Lower leg skin (tissue), 4 donors: ENCODE measurements at places on chromosomes 5 and 9. TPM values are rescaled to one million over a fixed set of nuclear protein-coding genes. Genes with fewer than 3 reads are reported as not detected.
A peak's percentile ranks its signal among the peaks of the same experiment; 100 is the strongest.

Gene TOMM5
- 74.6 TPM for total RNA-seq

Gene FASTKD3
- total RNA-seq: 7.3 TPM

Gene IL33
- 6.3 TPM for total RNA-seq

Gene GPR150
- 1.6 TPM for total RNA-seq

Gene ARL10
- 11.6 TPM for total RNA-seq

Gene IFNA1
- total RNA-seq: not detected

Gene SGCD
- 0.53 TPM for total RNA-seq

Gene PPIC
- total RNA-seq: 15.2 TPM

Gene GLE1
- 32.7 TPM for total RNA-seq

Gene TMEM215
- not detected for total RNA-seq

Gene DELE1
- total RNA-seq: 47.2 TPM

DNA sequence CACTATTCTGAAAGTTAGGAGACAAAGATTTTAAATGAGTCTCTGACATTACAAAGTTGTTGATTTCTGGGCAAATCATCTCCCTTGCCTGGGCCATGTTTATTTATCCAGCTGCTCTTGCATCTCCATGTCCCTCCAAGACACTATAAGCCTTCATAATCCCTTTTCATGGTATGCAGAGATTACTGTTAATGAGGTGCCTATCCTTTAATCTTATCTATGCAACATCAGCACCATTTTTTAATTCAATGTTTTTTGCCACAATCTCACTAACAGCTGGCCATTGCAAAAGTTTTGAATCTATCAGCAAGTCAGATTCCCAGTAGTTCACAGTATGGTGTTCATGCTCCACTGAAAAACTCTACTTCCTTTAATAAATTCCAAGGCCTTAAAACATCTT is 108.5 kb upstream of the PTPRD start:
- DNase-seq: no peak

DNA sequence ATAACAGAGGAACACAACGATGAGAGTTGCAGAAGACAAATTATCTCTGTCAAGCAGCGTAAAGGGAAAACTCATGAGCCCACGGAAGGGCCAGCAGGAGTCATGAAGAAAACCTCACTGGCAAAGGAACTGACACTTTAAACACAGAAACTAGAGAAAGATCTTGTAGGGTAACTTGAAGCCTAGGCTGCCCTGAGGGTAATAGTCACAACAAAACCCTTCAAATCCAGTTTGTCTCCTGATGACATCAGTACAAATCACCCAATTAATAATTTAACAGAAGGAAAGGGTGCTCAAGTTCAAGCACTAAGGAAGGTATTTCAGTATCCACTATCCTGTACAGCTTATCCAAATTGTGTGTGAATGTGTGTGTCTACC is 549.1 kb downstream of the MTRR start:
- DNase-seq: no peak

- no peak for DNase-seq
Observed at GRCh38 chr5:96312383-96312782, 120.7 kb downstream of the PCSK1 start.

DNA sequence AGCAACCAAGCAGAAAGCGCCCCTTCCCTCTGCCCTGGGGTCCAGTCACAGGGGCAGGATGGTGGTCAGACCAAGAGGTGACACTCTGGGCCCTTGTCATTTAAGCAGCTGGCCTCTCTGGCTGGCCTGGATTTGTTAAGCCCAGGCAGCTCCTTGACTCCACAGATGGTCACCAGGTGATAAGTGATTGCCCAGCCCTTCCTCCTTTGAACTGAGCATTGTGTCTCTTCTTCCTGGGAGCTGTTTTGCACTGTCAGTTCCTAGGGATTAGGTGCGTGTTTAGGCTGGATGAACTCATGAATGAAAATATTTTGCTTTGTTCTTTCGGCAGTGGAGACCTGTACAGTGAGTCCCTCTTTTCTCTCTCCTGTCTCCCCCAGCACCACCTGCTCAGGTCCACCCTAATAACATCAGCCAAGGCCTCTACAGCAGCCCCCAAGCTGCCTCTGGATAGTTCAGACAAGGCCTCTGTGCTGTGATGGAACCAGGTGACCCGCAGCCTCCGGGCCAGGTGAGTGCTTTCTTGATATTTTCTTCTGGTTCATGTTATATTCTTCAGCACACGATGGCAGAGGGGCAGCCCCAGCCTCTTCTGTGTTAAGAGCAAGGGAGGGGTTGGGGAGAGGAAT is 139.7 kb upstream of the PITX1 start:
- DNase-seq: no peak

- no peak for DNase-seq
Observed at GRCh38 chr5:76169146-76169905, 86.1 kb downstream of the SV2C start.

- no peak for DNase-seq
Observed at GRCh38 chr5:115815693-115816225, 700 bp downstream of the CDO1 start.

DNA sequence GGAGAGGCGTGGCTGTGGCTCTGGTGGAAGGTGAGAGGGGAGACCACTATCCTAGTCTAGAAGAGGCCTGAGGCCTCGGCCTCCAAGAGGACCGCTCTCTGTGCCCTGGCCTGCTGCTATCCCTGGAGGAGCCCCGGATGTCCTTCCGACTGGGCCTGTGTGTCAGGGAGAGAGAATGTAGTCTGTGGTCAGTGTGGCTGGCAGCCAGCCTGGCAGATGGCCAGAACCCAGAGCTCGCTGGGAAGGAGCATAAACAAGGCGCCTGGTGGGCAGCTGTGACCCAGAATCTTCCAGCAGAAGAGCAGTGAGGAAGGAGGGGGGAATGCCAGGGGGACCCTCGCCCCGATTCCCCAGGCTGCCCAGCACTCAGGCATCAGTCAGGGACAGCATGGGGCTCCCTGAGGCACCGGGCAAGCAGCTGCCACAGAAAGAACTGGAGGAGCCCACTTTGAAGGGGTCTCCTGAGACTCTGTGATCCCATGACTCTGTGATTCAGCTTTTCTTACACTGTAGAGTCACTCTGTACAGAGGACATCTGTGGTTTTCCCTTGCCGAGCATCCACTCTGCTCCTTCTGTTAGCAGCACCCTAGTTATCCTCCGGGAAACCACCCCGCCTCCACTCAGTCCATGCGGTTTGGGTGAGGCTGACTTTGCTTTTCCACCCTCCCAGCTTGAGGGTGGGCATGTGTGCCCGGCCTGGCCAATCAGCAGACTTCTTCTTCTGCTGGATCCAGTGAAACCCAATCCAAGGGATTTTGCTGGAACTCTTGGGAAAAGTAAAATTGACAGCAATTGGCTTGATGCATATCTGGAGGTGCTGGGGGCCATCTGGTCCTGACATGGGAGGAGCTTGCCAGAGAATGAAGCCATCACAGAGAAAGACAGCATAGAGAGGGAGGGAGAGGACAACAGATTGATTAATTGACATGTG is 46.2 kb upstream of the PWWP2A start:
- peak; percentile 75 for DNase-seq

GRCh38 chr9:17082343-17083064 is 52.3 kb upstream of the CNTLN start:
- no peak for DNase-seq

DNA sequence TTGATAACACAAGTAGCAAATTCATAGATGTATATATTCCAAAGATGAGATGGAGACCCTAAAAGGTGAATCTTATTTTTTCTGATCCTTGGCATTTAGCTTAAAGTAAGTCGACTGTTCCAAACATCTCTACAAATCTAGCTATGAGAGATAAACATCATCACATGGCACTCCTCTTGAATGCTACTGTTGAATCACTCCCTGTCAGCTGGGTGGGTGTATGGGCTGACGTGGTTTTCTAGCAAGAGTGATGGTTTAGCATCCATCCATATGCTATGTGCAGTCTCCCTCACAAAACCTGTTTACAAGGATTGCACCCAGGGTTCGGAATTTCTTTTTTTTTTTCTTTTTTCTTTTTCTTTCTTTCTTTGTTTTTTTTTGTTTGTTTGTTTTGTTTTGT is 13.8 kb downstream of the ACO1 start:
- no peak for DNase-seq

- DNase-seq: no peak
Observed at GRCh38 chr5:175394601-175395000, 49.4 kb downstream of the DRD1 start.

- no peak for DNase-seq
Observed at GRCh38 chr9:35760651-35761050, 6.6 kb upstream of the MSMP start.

- DNase-seq: no peak
Observed at GRCh38 chr5:121006217-121006616, 542.1 kb downstream of the PRR16 start.

DNA sequence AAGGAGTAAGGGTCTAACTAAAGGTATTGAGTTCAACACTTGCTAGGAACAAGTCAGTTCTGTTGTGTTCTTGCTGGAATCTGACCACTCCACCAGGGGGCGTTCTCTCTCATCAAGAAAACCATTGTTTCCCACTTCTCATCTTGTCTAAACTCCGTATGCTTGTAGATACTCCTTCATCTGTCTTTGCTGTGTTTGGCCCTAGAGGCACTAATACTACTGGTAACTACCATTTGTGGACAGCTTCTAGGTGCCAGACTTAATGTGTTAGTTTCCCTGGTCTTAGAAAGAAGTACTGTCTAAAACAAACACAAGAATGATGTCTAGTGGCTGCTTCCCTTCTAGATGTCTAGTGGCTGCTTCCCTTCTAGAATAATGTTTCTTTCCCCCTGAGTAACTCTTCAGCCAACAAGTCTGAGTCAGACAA is 18.7 kb upstream of the PTPDC1 start:
- peak; percentile 94 for DNase-seq

GRCh38 chr5:114185274-114185673 is 176.6 kb upstream of the KCNN2 start:
- DNase-seq: no peak

GRCh38 chr5:37668524-37669047 is 171.3 kb downstream of the GDNF start:
- DNase-seq: peak; percentile 28

DNA sequence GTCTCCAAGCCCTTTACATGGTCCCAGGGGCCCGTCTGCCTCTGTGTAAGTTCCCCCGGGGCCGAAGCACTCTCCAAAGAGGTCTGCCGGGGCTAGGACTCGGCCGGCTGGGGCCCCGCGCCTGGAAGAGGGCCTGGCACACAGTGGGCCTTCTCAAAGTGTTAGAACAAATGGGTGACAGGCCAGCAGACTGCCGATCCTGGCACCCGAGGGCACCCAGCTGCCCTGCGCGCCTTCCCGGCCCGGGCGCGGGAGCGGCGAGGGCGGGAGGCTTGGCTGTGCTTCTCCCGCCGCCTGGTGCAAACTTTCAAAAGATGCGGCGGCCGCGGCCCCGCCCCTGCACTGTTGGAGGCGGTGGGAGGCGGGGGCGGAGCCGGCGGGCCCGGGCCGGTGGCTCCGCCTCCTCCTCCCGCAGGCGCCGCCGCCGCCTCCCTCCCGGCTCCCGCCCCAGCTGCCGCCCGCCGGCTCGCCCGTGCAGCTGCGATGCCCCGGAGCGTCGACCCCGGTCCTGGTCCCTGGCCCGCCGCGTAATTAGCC is at the start of gene NEURL1B:
NEURL1B (plus strand) TSS at position 442 of the 537 bp plus-strand sequence. CDS start 144 bp downstream, outside the sequence.
- DNase-seq: no peak

- DNase-seq: no peak
Observed at GRCh38 chr9:107681988-107682387, 192.4 kb upstream of the KLF4 start.

- no peak for DNase-seq
Observed at GRCh38 chr9:86486891-86487837, 133.0 kb upstream of the TUT7 start.

DNA sequence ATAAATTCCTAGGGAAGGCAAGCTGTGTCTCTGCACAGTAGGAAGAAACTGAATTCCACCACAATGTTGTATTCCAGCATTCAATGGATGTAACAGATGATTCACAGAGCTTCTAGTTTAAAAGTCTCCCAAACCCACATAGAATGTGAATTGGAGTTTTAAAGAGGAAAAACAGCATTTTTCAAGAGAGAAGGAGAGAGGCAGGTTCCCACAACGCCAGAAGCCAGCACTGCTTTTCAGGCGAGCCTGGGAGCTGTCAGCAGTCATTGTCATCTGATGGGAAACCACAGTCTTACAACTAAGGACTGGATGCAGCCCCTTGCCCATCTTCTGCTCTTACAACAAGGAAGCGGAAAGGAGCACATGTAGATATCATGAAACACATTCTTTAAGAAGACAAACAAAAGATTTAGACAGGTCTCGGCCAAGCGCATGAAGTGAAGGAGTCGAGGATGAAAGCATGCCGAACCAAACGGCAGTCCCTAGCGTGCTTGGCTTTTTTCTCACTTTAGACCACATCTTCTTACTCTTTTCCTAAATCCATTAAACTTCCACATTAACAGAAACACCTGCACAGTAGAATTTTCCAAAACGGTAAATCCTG is 638 bp downstream of the DIRAS2 start:
- no peak for DNase-seq

GRCh38 chr9:120941046-120941770 is 14.6 kb upstream of the TRAF1 start:
- no peak for DNase-seq
